ENCODE measurements at places on chromosomes 5 and 9.

GRCh38 chr5:116629168-116629567, 54.5 kb upstream of the SEMA6A start:
- DNase-seq, result no peak

DNA sequence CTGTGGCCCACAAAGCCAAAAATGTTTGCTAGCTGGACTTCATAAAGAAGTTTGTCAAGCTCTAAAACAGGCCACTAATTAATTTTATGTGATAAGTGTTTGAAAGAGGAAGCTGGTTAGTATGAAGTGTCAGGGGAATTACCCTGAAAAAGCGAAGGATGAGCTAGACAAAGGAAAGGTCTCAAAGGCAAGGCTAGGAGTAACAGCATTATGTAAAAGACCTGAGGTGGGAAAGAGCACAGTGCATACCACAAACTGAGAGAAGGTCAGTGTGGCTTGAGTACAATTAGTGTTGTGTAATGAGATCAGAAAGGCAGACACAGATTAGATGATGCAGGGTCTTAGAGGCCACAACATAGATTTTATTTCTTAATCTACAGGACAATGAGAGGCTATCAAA, 29.6 kb downstream of the RC3H2 start:
- no peak for DNase-seq

DNA sequence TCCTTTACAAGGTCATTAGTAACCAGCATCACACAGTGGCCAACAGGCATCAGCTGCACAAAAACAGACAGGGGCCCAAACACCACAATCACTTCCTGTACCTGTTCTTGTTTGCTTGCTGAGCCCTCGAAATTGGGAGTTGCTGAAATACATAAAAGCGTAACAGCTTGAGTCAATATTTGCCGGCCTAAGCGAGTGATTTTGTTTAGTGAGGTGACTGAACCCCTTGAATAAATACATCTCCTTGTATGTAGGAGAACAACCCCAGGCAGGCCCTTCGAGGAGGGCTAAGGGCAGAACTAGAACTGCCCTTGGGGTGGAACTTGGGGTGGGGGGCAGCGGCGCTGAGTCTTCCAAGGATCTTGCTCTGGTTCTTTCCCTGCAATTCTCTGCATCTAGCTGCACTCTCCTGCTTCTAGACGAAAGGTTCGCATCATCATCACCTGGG, 502.5 kb downstream of the RASEF start:
- no peak for DNase-seq

DNA sequence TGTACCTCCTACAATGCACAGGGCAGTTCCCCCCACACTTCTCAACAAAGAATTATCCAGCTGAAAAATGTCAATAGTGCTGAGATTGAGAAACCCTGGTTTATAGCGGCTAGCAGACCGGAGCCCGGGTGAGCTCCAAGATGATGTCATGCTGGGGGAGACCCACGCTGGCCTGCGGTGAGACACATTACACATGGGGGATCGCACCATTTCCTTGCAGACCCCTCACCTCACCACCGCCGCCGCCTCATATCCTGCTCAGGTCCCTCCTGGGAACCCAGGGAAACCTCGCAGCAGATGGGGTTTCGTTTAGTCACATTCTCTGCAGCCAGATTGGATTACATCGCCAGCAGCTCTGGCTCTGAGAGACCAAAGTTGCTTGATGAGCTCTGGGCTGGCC, 14.7 kb upstream of the TNC start:
- DNase-seq, result no peak

GRCh38 chr5:73673161-73673591, 47.2 kb downstream of the ARHGEF28 start:
- no peak for DNase-seq

- no peak for DNase-seq
Measured at GRCh38 chr5:2201421-2201820, 318.7 kb upstream of the IRX4 start.

GRCh38 chr5:132506094-132506692, 15.6 kb upstream of the IRF1 start:
- DNase-seq, result no peak

All from activated CD8-positive, alpha-beta memory T cell treated with anti-CD3 and anti-CD28 coated beads for 1 hour (primary cell).